Stimulated activated CD8-positive, alpha-beta memory T cell treated with anti-CD3 and anti-CD28 coated beads, Interleukin-2, amount 100 ng/mL, for 1 hour (primary cell): ENCODE measurements at places on chromosomes 1 and 21.

DNA sequence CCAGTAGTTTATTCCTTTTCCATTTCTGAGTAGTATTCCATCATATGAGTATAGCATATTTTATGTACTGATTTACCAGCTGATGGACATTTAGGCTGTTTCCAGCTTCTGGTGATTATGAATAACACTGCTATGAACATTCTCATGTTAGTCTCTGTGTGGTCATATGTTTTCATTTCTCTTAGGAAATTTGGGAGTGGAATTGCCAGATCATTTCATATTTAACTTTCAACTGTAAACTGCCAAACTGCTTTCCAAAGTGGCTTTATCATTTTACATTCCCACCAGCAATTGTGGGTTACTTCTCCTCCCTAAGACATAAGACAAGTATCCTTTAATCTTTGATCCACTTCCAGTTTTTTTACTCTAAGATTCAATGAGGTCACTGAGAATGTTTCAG, 85.7 kb upstream of the RALGPS2 start:
- no peak for DNase-seq

- no peak for DNase-seq
These were observed 15.4 kb downstream of the EFNA3 start for GRCh38 chr1:155093911-155094621.

GRCh38 chr1:20376880-20377494, 86.3 kb downstream of the VWA5B1 start:
- DNase-seq, result peak; percentile 12

DNA sequence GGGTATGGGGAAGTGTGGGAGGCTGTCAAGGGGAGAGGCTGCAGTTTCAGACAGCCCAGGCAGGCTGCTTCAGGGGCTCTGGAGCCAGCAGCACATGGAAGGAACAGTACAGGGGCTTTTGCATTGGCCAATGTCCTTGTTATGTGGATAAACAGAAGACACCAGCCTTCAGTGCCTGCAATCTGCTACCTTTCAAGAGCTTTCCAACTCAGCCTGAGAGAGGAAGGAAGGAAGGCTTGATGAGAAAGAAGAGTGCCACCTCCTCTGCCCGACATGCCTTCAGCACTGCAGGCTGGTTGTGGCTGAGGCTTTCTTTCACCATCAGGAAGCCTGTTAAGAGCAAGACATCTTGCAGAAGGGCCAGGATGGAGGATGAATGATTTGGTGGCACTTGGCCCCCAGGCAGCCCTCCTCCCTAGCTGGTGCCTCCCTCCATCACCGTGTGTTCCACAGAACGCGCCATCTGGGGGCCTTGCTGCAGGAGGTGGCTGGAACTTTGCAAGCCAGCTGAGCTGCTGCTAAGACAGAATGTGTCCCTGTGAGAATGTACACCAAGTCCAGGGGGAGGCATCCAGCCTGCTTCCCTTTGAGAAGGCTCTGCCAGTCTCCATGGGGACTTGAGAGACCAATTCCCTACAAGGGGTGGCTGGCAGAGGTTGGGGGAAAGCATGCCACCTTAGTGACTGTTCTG, 372.4 kb upstream of the PROX1 start:
- DNase-seq, result no peak

DNA sequence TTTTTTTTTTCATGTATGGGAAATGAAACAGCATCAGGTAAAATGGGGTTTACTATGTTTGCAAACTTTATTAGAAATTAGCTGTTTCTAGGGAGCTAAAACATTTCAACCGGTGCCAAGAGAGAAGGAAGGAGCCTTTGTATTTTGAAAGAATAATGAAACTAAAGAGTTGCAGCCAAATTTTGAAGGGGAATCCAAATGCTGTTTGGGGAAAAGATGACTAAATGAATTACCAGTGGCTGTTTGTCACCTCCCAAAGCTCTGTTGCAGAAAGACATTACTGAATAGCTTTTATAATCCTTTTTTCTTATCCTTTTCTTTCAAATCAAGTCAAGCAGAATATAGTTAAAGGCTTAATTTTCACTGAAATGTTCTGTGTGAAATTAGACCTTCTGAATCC, 591.3 kb upstream of the ADGRL2 start:
- no peak for DNase-seq

GRCh38 chr1:19336543-19336942, 24.4 kb downstream of the SLC66A1 start:
- DNase-seq, result no peak

DNA sequence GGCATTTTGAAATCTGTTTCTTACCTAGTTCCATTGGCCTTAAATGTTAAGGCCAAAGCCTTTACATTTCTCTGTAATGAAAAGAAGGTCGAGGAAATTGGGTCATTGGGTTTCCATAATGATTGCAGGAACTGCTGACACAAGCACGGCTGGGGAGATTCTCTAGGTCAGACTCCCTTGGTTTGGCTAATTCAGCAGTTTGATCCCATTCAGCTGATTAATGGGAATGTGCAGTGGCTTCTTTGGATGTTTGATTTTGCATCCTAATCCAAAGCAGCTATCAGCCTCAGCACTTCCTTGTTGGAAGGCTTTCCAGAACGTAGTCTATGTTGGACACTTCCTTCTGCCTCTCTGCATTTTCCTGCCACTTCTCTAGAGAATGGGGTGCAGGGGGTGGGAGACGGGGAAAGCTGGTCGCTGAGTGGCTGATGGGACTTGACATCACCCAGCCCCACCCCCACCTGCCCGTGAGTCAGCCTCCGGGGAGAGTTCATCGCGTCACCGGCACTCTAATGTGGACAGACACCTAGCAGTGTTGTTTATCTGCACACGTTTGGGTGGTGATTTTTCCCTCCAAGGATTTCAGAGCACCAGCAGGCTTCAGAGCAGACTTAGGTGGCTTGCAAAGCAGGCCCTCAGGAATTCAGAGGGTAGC, 5.4 kb downstream of the PSEN2 start:
- no peak for DNase-seq

- DNase-seq, result no peak
These were observed 37.1 kb upstream of the KANK4 start for GRCh38 chr1:62356257-62356835.

GRCh38 chr1:23224739-23225648, 7.7 kb upstream of the HTR1D start:
- no peak for DNase-seq

- DNase-seq, result no peak
These were observed 38.5 kb upstream of the PDE9A start for GRCh38 chr21:42614811-42615351.

DNA sequence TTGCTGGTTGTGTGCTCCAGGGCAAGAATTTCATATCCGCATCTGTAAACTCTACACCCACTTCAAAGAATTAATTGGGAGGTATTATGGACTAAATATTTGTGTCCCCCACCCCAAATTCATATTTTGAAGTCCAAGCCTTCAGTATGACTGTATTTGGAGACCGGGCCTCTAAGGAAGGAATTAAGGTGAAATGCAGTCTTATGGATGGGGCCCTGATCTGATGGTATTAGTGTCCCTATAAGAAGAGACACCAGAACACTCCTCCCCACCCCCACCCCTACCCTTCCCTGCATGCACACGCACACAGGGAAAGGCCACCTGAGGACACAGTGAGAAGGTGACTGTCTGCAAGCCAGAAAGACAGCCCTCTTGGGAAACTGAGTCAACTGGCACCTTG, 332.4 kb downstream of the RPS6KC1 start:
- DNase-seq, result no peak

DNA sequence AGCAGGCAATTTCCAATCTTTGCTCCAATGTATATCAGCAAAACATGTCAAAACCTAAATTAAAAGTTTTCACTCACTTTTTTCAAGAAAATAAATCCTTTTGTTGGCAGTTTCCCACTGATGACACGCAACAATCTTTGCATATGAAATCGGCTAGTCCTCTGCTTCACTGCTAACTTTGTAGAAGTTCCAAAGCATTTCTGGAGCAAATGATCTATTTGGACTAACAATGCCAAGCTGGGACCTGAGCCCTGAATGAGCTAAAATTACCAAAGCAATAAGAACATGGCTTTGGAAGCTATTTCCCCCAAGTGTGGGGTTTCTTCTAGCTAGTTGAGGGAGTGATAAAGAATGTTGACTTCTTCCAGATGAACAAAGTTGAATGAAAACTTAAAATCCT, 5.1 kb downstream of the BEND5 start:
- no peak for DNase-seq
